Inflammatory macrophage treated with lipopolysaccharide for 1 hour (primary cell): ENCODE measurements at places on chromosomes 4 and X.

GRCh38 chr4:107721436-107722100 is 1.5 kb upstream of the PAPSS1 start:
- no peak for DNase-seq

DNA sequence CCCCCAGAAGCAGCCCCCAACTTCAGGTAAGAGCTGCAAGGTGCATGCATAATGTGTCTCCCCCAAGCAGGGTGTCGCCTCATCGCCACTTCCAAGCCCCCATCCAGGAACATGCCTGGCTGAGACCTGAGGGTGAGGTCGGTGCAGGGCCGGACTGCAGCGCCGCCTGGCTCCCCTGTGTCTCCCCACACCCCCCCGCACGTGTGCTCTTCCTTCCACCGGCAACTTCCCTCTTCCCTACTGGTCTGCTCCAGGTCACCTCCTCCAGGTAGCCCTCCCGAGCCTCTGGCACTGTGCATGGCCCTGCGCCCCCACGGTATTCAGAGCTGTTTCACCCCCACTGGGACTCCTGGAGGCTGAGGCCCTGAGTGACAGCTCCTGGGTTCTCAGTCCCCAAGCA is 2.2 kb upstream of the BGN start:
- no peak for DNase-seq

GRCh38 chr4:163590103-163590502 is 95.6 kb downstream of the TMA16 start:
- DNase-seq = peak; percentile 60

- DNase-seq = no peak
Measured at GRCh38 chrX:101551380-101551767, 1.0 kb downstream of the ARMCX1 start.

DNA sequence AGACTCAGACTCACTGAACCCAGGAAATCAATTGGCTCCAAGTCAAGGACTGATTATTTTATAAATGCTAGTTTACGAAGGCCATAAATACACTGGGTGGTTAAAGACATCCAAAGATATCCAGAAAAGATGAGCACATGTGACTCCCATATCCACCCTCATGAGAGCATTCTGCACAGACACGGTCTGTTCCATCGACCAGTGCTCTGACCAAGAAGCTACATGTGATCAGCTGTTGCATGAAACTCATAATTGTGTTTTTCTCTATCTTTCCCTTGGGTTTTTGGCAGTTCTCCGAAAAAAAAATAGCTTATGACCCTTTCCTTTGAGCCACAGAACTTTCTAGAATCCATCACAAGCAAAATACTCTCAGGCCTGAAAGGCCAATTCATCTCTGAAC is 2.7 kb upstream of the PIR start:
- no peak for DNase-seq
